ENCODE measurements at places on chromosomes 12 and 14.
A peak's percentile ranks its signal among the peaks of the same experiment; 100 is the strongest.

DNA sequence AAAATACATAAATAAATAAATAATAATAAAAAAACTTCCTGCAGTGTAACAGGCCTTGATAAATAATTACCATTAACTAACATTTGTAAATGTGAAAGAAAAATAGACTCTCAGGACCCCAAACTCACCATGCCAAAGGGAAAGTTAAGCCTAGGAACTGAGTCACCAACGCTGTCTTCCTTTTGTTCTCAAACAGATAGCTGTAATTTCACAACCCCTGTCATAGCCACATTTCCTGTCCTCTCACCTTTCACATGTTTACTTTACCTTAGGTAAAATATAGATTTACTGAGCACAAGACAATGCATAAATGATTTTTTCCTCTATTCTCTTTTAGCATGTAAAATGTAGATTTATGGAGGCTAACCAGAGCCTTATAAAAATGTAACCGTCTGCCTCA lies 35.9 kb upstream of the CHST11 start:
- no peak for DNase-seq

- DNase-seq = peak; percentile 81
These were observed 22.3 kb downstream of the GALNT6 start for GRCh38 chr12:51368640-51369517.

- DNase-seq = no peak
These were observed 58.3 kb upstream of the LTA4H start for GRCh38 chr12:96093543-96094196.

GRCh38 chr14:52222901-52223300 lies 44.6 kb upstream of the PTGDR start:
- DNase-seq = no peak

- DNase-seq = peak; percentile 69
These were observed 441 bp downstream of the RAB5B start for GRCh38 chr12:55974308-55974730.

DNA sequence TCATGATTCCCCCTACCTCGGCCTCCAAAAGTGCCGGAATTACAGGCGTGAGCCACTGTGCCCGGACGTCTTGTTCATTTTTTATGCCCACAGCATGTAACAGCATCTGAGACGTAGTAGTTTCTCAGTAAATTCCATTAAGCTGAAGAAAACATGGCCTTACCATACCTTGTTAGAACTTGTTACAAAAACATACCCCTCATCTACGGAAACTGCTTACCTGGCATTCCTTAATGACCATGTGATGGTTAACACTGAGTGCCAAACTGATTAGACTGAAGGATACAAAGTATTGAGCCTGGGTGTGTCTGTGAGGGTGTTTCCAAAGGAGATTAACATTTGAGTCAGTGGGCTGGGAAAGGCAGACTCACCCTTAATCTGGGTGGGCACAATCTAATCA lies 186.8 kb downstream of the CEP128 start:
- no peak for DNase-seq

GRCh38 chr12:104064842-104065427 lies 604 bp downstream of the HCFC2 start:
- DNase-seq = peak; percentile 7

DNA sequence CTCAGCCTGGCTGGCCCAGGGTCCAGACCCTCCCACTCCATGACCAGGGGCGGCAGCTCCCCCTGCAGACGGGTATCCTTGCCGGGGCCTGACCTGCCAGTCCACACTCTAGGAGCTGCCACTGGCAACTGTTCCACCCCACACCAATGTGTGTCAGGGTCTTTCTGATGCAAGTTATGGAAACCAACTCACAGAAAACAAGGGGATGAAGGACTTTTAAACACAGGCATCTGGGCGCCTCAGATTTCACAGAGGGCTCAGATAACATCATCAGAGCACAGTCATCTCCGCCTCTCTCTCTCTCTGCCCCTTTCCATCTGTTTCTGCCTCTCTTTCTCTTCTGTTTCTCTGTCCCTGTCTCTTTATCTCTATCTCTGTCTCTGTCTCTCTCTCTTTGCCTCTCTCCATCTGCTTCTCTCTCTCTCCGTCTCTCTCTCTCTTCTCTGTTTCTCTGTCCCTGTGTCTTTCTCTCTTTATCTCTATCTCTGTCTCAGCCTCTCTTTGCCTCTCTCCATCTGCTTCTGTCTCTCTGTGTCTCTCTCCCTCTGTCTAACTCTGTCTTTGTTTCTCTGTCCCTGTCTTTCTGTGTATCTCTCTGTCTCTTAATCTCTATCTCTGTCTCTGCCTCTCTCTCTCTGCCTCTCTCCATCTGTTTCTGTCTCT lies 67.4 kb upstream of the FBRSL1 start:
- no peak for DNase-seq

- DNase-seq = peak; percentile 47
These were observed 2.5 kb downstream of the COL2A1 start for GRCh38 chr12:48001505-48002413.

DNA sequence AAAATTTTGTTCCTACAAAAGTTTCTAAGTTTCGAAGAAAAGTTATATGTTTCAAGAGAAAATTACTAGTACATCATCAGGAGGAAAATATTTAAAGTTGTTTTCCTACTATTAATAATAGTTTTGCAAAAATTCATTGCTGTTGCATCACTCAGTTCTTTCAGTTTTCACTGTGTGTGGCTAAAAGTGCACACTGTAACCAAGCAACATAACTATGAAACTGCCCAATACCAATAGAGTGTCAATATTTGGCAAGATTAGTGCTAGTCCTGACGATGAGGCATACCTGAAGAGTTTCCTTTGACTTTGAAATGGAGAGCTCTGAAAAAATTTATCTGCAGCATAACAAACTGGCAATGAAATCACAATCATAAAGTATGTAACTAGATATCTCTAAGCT lies 194.3 kb downstream of the CPNE8 start:
- DNase-seq = no peak

- peak; percentile 78 for DNase-seq
These were observed 14.9 kb upstream of the NFKBIA start for GRCh38 chr14:35419429-35419841.

DNA sequence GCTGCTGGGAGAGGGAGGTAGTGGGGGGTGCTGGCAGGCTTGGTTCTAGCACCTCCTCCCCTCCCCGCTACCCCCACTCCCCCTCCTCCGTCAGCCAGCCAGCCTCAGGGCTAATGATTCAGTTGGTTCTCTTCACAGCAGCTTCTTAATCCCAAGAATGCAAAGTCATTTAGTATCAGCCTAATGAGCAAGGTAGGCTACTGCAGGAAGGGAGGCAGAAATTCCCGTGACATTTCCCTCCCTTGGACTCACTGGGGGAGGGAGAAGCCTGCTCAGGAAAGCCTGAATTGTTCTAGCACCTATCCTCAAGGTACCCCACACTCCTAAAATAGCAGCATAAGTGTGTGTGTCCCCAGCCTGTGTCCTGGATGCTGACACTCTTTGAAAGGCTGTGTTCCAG lies 29.8 kb downstream of the ITPK1 start:
- peak; percentile 47 for DNase-seq

DNA sequence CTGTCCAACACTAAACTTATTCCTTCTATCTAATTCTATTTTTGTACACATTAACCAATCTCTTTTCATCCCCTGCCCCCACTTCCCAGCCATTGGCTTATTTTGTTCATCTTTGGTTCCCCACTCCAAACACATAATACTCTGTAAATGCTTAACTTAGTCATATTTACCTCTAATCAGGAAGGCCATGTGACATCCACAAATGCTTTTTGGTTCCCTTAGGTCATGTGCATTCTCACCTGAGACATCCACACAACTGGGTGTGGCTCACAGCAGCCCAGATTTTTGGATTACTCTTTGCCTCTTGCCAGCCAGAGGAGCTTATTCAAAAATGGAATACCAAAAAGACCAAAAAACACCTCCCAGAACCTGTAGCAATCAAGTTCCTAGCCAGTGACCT lies 28.4 kb downstream of the ARL1 start:
- no peak for DNase-seq

DNA sequence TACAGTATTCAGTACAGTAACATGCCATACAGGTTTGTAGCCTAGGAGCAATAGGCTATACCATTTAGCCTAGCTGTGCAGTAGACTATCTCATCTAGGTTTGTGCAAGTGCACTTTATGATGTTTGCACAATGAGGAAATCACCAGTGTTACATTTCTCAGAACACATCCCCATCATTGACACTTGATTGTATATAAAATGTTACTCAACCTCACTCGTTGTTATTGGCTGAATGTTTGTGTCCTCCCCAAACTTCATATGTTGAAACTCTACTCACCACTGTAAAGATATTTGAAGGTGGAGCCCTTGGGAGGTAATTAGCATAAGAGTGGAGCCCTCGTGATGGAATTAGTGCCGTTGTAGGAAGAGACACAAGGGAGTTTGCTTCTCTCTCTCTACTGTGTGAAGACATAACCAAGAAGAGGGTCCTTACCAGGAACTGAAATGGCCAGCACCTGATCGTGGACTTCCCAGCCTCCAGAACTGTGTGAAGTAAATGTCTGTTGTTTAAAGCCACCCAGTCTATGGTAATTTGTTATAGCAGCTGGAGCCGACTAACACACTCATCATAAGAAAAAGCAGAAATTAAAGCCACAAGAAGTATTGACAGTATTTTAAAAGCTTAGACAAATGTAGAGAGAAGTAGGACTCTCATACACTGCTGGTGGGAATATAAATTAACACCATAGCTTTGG lies 3.2 kb upstream of the MED13L start:
- no peak for DNase-seq

GRCh38 chr12:5176036-5176435 lies 132.4 kb downstream of the KCNA5 start:
- DNase-seq = no peak

DNA sequence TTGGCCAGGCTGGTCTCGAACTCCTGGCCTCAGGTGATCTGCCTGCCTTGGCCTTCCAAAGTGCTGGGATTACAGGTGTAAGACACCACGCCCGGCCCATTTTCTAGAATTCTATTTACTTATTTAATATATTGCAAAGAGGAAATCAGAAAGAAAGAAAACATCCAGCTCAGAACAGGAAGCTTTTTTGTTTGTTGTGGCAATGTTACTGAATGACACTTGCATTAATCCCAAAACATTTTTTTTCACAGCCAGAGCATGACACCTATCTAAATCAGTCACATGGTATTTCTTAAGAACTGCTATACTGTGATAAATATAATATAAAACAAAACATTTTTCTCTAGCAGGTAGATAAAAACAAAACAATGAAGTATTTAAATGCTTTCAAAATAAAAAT lies 12.6 kb downstream of the CFL2 start:
- no peak for DNase-seq

GRCh38 chr14:75126121-75126544 lies 715 bp downstream of the NEK9 start:
- no peak for DNase-seq

GRCh38 chr12:115013236-115013981 lies 329.4 kb upstream of the TBX3 start:
- DNase-seq = no peak

DNA sequence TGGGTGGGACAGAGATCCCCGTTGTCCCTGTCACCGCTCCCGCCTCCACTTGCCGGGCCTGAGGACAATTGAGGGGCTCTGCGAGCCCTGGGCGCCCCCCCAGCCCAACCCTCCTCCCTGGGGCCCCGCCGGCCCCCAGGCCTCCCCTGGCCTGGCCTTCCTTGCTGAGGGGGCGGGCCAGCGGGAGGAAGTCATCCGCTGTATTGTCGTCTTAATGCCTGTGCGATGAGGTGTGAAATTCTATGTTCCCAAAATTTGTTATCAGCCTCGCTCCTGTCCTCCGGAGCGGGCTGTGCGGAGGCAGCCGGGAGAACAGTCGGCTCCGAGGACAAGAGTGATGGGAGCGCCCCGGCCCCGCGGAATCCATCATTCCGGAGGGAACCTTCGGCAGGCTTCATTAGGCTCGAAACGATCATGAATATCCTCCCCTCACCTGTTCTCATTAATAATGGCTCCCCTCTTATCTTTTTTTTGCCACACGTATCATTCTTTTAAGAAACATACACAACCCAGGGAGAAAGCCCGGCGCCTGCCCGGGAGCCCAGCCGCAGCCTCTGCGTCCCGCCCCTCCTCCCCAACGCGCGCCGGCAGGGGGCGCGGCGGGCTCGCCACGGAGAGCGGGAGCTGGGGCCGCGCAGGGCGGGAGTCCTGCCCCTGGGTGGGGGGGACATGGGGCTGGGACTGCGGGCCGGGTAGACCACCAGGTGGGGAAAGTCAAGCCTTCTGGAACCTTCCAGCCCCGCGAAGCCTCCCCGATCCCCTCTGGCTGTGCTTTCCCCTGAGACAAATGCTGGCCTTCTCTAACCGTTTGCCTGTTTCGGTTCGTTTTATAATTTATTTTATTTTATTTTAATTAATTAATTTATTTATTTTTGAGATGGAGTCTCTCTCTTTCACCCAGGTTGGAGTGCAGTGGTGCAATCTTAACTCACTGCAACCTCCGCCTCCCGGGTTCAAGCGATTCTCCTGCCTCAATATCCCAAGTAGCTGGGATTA lies 17.1 kb upstream of the DLK1 start:
- no peak for DNase-seq

DNA sequence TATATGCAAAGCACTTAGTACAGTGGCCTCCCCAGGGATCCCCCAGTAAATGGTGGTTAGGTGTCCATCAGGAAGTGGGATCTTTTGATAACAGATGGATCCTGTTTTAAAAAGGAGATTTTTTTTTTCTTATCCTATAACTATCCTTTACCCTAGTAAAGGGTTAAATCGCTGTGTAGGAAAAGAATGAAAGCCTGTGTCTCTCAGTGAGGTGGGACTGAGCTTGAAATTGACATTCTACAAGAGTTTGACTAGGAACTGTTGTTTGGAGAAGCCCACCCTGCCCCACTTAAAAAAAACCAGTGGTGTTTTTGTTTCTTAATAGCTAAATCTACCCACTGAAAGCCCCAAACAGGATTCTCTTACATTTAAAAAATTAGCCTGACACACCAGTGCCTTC lies 112.2 kb upstream of the EGLN3 start:
- no peak for DNase-seq

DNA sequence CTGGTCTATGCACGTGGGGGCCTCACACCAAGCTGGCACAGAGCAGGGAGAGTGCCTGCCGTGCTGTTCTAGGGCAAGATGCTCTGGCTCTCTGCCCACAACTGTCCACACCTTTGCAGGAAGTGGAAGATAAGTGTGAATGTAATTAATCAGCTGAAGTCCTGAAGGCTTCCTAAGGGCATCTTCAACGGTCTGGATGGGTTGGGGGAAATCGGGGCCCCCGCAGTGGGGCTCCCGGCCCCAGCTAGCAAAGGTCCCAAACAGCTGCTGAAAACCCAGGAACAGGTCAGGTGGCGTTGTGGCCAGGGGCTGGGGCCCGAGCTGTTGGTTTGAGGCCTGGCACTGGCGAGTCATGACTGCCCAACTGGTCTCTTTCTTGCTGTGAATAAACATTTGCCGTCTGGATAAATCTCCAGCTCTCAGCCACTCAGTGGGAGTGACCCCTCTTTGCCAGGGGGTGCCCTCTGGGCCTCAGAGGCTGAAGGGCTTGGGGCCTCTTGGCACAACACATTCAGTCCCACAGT lies 6.7 kb upstream of the SLC25A29 start:
- DNase-seq = no peak

DNA sequence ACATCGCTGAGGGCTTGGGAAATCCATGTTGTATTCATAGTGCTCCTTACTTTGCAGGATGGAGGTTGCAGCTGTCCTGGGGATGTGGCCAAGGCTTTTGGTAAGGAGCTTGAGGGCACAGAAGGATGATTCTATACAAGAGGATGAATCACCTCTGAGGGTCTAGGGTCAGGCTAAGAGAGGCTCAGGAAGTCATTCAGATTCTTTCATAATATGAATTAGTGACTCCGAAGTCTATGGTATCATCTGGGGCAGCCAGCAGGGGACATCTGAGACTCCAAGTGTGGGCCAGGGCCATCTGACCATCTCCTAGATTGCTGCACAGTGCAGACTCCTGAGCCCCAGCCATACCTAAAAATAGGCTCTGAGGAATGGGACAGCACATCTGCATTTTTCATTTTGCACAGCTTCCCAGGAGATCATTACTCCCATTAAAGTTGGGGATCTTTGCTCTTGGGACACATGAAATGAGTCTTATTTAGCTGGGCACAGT lies 4.8 kb downstream of the GMPR2 start:
- no peak for DNase-seq

Measured in kidney tubule cell (primary cell).